ENCODE measurements at places on chromosomes 7 and 10.

DNA sequence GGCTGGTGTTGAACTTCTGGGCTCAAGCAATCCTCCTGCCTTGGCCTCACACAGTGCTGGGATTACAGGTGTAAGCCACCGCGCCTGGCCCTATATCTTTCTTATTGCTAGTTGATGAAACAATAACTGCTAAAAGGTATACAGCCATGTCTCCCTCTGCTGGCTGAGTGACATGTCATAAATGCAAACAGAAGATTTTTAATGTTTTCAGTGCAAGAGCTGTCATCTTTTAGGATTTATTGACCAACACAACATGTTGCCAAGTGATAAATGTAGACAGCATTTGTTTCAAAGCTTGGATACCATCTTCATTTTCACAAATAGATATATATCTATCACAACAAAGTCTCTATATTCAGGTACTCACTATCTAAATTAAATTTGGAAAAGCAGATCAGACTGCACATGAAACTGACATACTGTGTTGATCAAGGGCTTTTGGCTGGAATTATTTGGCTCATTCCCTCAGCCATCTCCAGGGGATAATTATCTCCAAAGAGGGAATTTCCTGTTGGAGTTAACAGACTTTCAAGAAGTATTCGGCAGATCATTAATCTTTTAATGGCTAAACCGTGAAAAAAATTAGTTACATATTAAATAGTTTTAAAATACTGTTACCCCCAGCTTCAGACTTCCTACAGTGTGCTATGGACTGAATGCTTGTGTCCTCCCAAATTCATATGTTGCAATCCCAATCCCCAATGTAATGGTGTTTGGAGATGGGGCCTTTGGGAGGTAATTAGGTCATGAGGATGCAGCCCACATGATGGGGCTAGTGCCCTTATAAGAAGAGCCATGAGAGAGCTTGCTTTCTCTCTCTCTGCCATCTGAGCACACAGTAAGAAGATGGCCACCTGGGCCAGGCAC is 41.3 kb upstream of the SRPK2 start:
- DNase-seq, result no peak

DNA sequence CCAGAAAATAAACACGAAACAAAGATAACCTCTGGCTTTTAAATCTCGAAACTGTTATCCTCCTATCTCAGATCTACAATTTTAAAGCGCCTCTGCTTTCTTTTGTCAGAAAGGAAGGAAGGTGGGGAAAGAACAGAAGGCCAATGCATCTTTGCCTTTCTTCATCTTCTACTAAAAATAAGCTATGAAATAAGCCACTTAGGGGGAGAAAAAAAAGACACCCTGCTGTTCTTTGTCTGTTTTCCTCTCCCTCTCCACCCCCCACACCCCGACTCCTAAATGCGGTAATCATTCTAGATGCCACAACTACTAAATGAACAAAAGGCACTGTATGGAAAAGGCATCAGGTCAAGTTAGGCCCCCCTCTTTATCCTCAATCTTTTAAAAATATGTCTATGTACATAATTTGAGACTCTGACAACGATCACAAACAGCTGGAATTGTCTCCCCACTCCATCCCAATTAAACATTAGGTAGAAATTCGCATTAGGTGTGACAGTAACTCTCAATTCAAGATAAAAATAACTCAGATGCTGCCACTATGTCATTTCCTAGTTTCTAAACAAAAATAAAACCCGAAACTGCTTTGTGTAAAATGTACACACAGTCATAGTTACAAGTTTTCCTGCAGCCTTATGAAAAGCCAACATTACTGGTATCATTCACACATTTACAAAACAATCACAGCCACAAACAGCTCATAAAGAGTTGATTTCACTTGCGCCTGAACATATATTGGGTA is 2.4 kb downstream of the UBE2H start:
- no peak for DNase-seq

- DNase-seq, result no peak
Measured at GRCh38 chr10:46522295-46523118, 34.0 kb downstream of the GPRIN2 start.

DNA sequence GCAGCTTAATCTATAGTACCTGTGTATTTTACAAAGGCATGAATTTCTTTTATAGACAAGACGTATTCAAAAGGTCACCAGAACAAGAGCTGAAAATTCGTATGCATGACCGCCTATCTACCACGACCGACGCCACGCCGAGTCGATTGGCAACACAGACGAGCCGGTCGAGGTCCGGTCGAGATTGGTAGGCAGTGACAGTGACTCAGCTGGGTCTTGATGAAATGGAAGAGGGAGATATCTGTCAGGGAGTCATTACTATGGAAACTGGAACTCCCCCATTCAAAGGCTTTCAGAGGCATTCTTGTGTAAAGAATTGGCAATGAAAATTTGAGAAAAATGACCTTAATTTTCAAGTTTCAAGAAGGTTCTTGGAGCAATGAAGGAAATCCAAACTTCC is 2.1 kb downstream of the ATP5MK start:
- no peak for DNase-seq

DNA sequence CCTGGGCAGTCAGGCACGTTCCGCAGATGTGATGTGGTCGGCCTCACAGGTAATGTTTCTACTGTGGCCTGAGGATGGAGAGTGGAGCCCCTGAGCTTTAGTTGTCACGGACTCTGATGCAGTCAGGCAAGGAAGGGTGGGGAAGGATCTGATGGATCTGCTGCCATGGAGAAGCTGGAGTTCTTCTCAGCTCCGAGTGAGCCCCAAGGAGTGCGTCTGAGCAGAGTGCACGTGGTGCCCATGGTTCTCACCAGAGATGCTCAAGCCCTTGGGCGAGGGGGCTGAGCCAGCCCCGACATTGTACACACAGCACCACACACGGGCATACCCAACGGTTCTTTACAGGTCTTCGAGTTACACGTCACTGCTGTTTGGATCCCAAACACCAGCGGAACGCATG is 192.5 kb downstream of the EBF3 start:
- no peak for DNase-seq

DNA sequence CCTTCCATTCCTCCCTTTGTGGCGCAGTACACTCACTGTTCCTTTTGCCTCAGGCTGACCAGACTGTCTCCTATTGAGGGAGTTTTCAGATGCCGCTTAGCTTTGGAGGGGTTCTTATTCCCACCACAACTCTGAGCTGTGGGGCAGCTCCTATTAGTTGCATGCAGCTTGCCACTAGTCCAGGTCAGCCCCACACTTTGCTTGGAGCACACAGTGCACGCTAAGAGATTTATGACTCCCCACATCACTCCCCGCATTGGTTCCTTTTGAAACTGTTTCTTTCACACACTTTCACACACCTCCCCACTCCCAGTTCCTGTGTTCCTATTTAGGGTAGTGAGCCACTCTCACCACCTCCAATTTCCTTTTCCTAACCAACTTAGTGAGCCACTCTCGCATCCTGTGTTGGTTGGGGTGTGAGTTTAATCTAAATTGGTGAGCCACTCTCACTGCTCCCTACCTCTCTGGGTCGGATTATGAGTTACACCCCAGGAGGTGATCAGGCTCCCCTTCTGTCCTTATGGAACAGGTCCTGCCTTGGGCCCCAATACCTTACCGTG is 10.4 kb upstream of the ZNF485 start:
- DNase-seq, result no peak

- DNase-seq, result no peak
Measured at GRCh38 chr7:95684505-95684904, 87.8 kb upstream of the DYNC1I1 start.

DNA sequence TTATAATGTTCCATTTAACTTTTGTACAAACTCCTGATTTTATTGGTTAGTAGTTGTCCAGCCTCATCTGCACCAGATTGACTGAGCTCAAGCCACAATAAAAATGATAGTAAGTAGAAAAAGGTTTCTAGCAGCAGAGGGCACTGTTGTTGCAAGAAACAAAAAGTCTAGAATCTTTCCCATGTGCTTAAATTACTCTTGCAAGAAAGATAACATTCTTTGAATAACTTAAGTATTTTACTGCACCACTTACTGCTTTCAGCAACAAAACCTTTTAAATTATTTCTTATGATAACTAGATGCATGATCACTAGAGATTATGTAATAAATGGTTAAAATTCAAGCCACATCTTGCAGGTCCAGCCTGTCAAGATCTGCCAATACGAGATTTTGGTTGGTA is 27.0 kb downstream of the LMOD2 start:
- DNase-seq, result no peak

- no peak for DNase-seq
Measured at GRCh38 chr10:14507781-14508180, 177.1 kb upstream of the FRMD4A start.

GRCh38 chr10:126904516-126904817 is 761 bp upstream of the DOCK1 start:
- DNase-seq, result no peak

Measured in stimulated activated effector memory CD8-positive, alpha-beta T cell treated with anti-CD3 and anti-CD28 coated beads, Interleukin-12 subunit alpha, Interleukin-12 subunit beta, amount 100 ng/mL, for 72 hours (primary cell).